ENCODE measurements at places on chromosomes 1 and 21.

DNA sequence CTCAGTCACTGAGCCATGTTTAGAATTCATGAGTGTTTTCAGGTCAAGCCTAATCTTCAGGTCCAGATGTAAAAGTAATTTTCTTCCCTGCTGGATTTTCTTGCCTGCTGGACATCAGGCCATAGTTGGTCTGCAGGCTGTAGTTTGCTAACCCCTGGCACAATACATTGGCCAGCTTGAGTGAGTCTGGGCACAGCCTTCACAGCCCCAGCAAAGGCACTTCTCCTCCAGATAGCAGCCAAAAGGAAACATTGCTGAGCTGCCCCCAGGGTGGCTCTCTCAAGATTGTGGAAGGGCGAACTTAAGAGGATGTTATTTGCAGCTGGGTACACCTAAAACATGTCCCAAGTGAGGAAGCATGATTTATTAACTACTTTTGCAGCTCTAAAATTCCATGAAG is 126.8 kb downstream of the PIK3R3 start:
- no peak for DNase-seq

GRCh38 chr1:226688056-226688748 is 50.9 kb downstream of the ITPKB start:
- DNase-seq: peak; percentile 56

DNA sequence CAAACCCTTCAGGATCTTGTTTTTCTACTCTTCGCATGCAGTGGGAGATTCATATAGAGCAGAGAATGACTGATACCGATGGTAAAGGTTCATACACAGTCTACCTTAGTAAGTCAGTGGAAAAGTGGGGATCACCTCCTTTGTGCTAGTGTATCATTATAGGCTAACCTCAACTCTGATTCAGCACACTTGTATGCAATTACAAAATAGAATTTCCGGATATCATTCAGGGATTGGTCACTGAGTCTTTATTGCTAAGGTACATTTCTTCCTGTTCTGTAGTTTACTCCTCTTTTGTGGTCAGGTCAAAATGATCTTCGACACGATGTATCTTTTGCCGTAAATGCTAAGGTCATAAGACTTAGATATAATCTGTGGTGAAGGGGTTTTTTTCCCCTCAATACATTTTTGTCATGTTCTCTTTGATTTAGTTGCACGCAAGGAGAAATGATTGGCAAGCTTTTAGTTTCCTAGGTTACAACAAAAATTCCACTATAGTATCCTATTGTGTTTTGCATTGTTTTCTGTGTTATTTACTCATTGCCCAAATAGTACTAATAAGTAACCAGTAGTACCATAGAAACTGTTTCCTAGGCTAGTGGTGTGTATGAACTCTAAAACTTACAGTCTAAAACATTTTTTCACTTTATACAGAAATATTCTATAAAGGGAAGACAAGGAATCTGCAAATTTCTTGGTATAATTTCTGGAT is 35.7 kb upstream of the PLA2G4A start:
- no peak for DNase-seq

DNA sequence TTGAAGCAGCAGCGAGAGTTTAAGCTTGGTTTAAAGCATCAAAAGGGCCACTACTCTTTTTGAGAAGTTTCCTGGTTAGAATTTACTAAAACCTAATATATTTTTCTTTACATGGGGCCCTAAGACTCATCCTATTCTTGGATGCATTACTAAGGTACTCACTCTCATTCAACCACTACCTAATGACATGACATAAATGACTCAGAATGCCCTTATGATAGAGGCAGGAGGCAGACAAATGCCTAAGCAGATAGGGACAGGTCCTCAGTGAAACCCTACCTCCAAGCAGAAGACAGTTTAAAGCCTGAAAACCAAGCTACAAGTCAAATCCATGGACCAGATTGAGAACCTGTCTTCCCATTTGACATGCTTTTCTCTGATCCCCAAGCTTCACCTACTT is 34.3 kb upstream of the SLC35A3 start:
- no peak for DNase-seq

DNA sequence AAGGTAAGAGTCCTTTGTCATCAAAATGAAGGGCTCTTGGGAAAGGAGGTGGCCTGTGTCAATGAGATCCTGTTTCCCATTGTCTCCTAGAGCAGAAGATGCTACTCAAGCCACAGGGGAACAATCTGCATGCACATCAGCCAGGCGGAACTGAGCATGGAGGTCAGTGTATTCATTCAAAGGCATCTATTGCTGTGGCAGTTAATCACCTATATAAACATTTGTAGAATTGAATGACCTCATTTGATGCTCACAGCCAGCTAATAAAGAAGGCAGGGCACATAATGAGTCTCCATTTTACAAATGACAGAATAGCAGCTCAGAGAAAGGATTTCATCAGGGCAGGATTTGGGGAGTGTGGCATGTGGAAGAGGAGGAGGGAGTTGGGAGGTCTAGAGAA is 5.7 kb upstream of the FYB2 start:
- no peak for DNase-seq

DNA sequence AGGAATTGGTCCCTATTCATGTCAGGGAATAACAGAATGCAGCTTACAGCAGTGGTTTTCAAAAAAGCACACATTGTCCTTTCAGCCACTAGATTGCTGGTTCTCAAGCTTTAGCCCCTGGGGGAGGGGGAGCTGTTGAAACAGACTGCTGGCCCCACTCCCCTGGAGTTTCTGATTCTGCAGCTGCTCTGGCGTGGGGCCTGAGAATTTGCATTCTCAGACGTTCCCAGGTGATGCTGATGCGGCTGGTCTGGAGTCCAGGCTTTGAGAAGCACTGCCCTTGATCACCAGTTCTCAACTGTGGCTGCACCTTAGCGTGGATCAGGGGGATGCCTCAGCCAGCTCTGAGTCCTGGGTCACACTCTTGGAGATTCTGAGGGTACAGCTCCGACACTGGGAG is 62.7 kb upstream of the LAPTM5 start:
- DNase-seq: no peak

DNA sequence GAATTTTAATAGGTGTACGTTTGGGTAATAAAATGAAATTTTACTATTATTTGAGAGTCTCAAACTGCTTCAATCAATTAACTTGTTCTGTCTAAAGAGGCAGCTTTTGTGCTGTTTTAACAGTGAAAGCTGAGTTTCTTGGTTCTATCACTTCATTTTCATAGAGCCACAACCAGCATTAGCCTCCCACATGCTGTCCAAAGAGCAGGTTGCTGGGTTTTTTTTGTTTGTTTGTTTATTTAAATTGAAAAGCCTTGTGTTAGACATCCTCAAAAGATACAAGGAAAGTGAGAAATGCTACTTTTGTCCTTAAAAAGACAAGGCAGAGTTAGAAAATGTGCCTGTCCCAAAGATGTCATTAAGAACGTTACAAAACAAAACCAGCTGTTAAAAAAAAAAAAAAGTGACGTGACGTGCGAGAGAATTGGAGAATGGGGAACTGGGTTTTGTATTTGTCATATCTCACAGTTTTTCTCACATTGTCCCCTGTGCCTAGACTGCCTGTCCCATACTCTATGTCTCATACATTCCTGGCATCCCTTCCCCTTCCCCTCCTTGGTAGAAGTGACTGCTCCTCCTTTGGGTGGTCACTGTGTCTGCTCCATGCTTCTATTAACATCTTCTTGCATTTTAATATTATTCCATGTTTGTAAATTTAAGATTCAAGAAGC is 63.1 kb upstream of the CD34 start:
- DNase-seq: no peak

GRCh38 chr1:37556712-37557196 is at the start of gene DNALI1:
TSS of gene DNALI1 (plus strand) at chr1:37556940. CDS start at chr1:37556995, 55 bp downstream.
- peak; percentile 81 for DNase-seq

GRCh38 chr1:151002051-151002450 is 4.7 kb downstream of the MINDY1 start:
- no peak for DNase-seq

- no peak for DNase-seq
These were observed 10.1 kb downstream of the ZC3H12A start for GRCh38 chr1:37484325-37485051.

DNA sequence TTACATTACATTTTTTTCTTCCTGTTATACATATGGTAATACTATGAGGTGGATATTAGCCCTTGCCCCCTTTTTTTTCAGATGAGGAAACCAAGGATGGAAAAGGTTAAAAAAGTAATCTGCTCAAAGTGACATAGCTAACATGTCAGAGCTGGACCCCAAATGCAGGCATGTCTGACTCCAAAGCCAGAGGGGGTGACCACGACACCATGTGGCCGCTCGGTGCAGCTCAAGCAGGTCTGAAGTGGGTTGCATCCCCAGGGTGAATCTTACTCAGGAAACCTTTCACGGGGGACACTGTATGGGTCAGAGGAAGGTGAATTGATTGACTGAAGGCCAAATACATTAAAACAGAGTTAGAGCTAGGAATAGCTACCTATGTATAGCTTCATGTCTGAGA is 34.8 kb downstream of the CD34 start:
- no peak for DNase-seq

DNA sequence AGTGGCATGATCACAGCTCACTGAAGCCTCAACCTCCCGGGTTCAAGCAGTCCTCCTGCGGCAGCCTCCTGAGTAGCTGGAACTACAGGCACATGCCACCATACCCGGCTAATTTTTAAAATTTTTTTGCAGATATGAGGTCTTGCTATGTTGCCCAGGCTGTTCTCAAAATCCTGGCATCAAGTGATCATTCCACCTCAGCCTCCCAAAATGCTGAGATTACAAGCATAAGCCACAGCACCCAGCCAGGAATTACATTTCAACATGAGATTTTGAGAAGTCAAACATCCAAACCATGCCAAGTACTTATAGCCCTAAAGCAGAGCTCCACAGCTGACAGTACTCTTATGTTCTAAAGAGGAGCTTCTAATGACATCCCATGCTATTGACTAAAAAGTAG is 200.1 kb downstream of the FCRL5 start:
- no peak for DNase-seq

GRCh38 chr1:94142022-94142421 is 21.1 kb upstream of the ABCA4 start:
- no peak for DNase-seq

DNA sequence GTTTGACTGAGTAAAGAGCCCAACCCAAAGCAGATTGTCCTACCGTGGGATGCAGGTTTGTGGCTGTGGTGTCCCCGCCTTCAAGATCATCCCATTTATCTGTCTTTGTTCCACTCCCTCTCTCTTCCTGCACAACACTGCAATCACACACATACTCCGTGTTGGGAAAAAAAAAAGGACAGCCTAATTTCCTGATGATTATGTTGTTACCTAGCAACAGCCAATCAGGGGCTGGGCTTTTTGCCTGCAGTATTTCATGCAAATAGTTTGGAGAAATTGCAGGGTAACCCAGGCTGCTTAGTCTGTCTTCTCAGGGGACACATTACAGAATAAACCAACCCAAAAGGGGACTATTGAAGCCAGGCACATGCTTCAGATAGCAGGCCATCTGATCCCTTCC is 38.3 kb downstream of the PHC2 start:
- DNase-seq: no peak

GRCh38 chr21:36274128-36274527 is 45.9 kb upstream of the MORC3 start:
- no peak for DNase-seq

- DNase-seq: no peak
These were observed 88.5 kb downstream of the PLPPR4 start for GRCh38 chr1:99352821-99353220.

- DNase-seq: no peak
These were observed 39.7 kb downstream of the AZIN2 start for GRCh38 chr1:33120436-33121231.

- DNase-seq: no peak
These were observed 105.9 kb downstream of the BCAR3 start for GRCh38 chr1:93575621-93576284.

GRCh38 chr1:238466459-238466858 is 575.7 kb upstream of the ZP4 start:
- DNase-seq: no peak

GRCh38 chr1:227788271-227789083 is 27.0 kb upstream of the PRSS38 start:
- DNase-seq: no peak

- DNase-seq: no peak
These were observed 352.4 kb upstream of the RUNX1 start for GRCh38 chr21:35401476-35401875.

DNA sequence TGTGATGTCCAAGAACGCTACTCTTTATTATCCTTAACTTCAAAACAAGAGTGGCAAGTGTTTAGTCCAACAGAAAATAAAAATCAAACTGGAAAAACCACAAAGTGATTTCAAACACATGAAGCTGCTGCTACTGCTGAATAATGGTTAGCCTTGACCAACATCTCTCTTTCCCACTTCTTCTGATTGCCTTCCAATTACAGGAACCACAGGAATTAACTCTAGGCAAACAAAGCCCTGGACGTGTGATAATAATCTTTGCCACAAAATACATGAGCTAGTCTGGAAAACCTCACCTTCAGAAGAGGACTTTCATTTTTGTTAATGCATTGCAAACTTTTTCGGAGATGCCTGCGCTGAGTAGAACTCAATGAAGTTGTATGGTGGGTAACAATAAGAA is 48.6 kb upstream of the COL11A1 start:
- DNase-seq: no peak

DNA sequence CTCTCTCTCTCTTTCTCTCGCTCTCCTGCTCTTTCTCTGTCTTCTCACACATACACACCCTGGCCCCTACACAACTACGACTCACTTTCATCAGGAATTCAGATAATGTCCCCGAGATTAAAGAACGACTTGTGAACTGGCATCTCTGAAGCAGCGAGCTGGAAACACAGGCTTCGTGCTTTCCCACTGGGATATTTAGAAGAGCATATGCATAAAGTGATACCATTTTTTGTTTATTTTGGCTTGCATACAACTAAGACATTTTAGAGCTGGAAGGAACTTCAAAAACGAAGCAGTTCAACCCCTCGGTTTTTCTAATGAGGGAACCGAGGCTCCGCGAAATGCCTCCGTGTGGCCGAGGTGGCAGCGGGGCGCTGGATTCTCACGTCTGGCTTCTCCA is 88.6 kb downstream of the ZBTB18 start:
- no peak for DNase-seq
